WERI-Rb-1 (cell line): ENCODE measurements at places on chromosomes 1 and 21.

DNA sequence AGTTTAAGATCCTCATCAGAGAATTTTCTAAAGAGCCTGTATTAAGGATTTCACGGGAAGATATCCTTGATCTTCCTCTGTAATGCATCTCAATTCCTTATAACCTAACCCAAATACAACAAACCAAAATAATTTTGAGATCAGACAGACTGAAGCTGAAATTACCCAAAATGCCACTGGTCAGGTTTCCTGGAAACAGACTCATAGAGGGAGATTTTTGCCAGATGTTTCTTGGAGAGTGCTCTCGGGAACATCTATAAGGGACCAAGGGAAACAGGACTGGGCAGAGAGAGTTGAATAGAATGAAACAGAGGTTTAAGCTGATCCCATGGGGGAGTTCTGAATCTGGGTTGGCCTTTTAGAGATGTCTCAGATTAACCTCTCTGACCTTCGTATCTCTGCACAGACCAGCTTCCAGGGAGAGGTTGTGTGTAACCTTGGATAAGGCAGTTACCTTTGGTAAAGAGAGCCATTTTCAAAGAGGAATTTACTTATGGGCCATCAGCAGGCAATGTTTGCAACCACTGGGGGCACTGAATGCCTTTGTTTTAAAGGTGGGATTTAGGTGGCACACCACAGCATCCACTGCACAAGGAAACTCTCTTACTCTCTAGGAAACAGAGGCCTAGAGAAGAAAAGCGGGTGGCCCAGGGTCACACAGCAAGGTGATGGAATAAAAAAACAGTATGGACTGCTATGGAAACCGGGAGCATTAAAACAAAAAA is 130.8 kb upstream of the SGIP1 start:
- DNase-seq = no peak

GRCh38 chr1:181326348-181326747 is 157.0 kb upstream of the CACNA1E start:
- DNase-seq = no peak

- DNase-seq = no peak
Observed at GRCh38 chr1:5945445-5945844, 46.8 kb downstream of the NPHP4 start.

GRCh38 chr1:38686927-38687255 is 172.7 kb downstream of the RRAGC start:
- no peak for DNase-seq

DNA sequence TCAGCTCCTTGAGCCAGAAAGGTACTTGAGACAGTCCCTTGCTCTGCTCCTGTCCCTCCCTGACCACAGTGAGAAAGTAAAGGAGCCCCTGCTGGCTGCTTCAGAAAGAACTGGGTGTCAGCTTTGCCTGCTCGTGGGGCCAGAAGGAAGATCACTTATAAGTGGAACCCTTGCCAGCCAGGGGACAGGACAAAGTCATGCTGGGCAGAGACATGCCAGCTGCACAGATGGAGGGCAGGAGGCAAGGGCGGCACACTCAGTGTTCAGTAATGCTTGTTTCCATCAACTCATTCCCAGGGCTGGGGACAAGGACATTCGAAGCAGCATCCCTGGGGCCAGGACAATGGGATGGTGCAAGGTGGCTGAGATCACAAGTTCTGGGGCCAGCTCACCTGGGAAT is 41.8 kb downstream of the NTPCR start:
- DNase-seq = no peak

DNA sequence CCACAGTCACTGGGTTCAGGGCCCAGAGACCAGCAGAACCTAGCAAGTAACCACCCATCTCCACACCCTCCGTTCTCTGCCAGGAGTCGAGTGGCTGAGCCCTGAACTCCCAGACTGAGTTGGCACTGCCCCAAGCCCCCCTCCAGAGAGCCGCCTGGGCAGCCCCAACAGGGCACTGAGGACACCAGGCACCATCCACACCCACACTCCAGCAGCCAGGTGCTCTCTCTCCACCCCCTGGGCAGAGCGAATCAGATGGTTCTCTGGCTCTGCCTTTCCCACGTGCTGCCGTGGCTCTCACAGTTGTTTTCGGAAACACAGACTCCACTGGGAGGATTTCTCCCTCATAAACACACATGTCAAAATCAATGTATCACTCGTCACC is 13.6 kb downstream of the WDR4 start:
- DNase-seq = no peak

DNA sequence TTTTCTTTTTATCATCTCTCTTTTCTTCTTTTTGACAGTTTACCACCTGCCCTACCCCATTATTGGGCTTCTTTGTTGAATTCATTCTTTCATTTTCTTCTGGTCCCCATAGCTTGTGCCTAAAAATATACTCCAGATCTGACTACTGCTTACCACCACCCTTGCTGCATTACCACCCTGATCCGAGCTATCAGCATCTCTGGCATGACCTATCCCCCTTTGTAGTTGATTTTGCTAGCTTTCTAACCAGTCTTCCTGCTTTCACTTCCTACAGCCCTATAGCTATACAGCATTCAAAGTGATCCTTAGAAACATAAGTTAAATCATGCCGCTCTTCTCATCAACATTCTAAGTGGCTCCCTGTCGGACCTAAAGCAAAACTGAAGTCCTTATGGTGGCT is 59.4 kb upstream of the MPC2 start:
- no peak for DNase-seq

DNA sequence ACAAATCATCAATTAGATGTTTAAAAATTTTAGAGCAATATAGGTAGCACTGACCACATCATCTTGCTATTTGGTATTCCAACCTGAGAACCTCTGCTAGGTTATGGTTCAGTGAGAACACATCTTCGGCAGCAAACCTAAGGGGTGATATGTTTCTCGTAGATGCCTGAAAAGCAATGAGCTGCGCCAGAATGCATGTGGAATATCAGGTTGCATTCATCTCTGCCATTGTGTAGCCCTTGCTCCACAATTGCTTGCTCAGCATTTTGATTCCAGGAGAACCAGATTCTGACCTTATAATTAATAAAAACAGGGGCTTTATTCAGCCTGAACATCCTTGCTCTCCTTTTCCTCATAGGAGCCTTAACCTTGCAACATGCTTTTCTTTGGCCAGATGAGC is 408.1 kb downstream of the USH2A start:
- DNase-seq = no peak

DNA sequence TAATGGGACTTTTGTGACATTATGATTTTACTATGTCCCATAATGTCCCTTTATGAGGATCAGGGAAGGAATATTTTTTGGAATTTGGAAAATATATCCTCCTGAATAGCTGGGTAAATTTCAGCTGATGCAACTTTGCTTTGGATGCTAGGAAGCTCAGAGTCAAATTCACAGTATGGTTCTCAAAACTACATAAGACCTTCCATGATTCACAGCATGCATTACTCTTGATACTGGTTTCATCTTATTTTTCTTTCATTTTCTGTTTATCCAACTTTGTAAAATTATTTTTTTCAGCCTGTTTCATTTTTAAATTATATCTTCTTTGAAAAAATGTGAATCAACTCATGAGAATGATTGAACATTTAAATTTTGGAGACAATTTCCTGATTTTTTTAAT is 160.2 kb downstream of the ATP6V1G3 start:
- DNase-seq = no peak

GRCh38 chr1:181344091-181344490 is 139.2 kb upstream of the CACNA1E start:
- DNase-seq = no peak

DNA sequence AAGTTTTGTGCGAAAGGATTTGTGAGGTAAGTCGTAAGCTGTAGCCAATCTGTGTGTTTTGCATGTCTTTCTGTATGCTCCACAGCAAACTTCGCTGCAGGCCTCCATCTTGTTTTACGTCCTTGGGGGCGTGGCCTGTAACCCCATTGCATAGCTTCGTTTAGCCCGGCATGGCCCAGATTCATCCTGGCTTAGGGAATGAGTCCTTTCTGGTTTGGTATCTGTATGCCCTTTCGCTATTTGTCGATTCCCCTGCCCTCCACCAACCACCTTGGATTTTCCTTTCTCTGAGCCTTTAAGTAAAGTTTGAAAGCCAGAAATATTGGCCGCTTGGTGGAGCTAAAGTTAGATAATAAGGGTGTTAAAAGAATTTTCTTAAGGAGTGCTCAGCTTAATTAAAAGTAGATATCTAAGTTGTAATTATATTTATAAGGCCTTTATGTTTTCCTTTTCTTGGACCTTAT is 1.1 kb downstream of the THEM4 start:
- DNase-seq = no peak

DNA sequence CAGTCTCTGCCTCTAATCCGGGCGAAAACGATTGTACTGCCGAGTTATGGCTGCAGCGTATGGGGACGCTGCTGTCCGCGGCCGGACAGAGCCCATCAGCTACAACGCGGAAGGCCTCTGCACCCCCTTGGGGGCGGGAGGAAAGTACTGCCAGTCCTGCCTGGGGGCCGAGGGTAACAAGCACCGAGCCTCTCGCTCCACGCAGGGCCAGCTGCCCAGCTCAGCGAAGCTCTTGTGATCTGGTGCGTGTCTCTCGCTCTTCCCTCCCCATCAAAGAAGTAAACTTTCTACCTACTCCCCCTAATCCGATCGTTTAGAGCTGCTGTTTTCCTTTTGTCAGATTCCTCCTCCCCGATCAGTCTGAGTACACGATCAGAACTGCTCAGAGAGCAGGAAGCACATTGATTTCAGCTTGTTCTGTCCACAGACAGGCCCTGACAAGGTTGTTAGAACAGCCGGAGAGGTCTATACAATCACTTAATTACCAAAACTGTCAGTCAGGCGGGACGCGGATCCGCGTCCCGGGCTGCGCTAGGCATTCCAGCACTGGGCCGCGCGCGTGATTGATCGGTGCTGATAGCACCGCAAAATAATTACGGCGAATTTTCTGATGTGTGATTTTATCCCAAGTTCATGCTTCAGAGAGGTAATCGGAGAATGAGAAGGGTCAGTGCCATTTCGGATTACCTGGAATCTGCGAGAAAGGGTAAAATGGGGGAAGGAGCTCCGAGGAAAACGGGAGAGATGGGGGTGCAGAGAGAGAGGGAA is 8.7 kb upstream of the BARHL2 start:
- peak; percentile 43 for DNase-seq

- no peak for DNase-seq
Observed at GRCh38 chr1:3763351-3764125, 9.0 kb upstream of the SMIM1 start.

- DNase-seq = no peak
Observed at GRCh38 chr1:181793831-181794230, 267.7 kb downstream of the ZNF648 start.

DNA sequence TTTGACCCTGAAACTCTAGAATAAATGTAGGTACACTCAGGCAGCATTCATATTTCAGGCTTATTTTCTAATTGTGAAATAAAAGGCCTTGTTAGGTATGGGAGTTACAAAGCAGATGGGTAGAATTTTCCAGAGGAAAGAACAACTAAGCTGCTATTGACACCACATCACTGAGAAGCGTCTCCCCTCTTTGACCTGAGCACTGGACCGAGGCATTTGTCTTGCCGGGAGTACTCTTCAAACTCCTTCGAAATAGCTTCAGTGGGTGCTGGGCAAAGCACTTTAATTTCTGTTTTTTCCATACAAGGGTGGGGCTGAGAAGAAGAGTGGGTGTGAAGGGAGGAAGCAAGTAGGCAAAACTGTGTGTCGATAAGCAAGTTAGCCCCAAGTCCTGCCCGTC is 36.4 kb downstream of the ABCA4 start:
- no peak for DNase-seq

DNA sequence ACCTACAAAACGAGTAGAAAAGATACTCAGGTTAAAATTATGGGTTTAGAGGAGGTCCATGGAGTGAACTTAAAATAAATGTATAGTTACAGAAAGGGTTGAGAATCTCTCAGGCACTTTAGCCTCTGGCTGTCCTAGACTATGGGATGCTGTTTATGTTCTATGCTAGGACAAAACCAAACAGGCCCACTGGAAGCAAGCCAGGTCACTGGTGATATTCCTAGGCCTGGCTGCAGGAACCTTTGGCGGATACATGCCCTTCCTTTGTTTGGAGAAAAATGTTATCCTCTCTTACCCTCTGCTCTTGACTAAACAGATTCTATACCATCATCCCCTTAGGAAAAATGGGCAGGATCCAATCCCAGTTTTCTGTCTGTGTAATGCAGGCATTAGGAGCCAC is 90.7 kb upstream of the DUSP10 start:
- DNase-seq = no peak

DNA sequence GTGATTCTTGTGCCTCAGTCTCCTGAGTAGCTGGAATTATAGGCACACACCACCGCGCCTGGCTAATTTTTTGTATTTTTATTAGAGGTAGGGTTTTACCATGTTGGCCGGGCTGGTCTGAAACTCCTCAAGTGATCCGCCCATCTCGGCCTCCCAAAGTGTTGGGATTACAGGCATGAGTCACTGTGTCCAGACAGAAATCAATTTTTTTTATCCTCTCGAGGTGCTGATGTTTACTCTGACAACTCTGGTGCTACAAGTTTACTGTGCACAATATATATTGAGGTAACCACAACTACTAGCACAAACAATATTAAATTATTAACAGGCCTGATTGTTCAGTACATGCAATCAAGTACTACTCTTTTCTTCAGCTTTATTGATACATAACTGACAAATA is 39.7 kb downstream of the F13B start:
- no peak for DNase-seq

DNA sequence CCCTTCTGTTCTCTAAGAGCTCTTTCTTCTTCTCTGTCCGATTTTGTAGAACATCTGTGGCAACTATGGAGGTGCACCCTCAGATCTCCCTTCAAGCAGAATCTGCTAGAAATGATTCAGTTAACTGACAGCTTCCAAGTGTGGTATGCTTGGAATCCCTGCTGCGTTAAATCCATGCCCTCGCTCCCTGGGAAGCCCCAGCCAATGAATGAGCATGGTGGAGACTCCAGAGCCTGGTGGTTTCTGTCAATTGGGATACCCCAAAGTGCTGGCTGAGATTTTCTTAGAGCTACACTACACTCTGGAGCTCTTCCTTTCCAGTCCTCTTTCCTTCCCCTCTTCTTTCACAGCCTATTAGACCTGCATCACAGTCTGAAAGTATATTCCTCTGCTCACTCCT is 116.3 kb upstream of the C1orf21 start:
- DNase-seq = no peak

DNA sequence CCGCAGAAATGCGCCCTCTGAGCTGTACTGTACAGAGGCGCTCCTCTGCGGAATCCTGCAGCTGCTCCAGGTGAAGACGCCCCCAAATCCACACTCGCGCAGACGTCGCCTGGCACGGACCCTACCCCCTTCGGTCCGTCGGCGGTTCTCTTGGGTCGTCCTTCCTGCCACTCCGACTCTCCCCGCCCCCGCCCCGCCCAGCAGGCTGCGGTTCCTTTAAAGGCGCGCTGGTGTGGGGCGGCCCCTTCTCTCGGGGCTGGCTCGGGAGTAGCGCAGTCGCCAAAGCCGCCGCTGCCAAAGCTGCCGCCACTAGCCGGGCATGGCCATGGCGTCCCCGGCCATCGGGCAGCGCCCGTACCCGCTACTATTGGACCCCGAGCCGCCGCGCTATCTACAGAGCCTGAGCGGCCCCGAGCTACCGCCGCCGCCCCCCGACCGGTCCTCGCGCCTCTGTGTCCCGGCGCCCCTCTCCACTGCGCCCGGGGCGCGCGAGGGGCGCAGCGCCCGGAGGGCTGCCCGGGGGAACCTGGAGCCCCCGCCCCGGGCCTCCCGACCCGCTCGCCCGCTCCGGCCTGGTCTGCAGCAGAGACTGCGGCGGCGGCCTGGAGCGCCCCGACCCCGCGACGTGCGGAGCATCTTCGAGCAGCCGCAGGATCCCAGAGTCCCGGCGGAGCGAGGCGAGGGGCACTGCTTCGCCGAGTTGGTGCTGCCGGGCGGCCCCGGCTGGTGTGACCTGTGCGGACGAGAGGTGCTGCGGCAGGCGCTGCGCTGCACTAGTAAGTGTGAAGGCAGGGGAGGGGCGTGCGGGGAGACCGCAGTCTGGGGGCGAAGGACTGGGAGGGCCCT is at the start of gene RASSF5:
TSS of gene RASSF5 (plus strand) at position 248 of the 846 bp plus-strand sequence. CDS start at position 320, 72 bp downstream.
- peak; percentile 90 for DNase-seq
